Stimulated activated CD8-positive, alpha-beta memory T cell treated with anti-CD3 and anti-CD28 coated beads, Interleukin-7, amount 100 ng/mL, for 1 hour (primary cell): ENCODE measurements at places on chromosomes 2 and 18.

- DNase-seq: no peak
These were observed 75.7 kb downstream of the VAPA start for GRCh38 chr18:9989481-9989880.

GRCh38 chr18:50961974-50962373, 5.9 kb upstream of the ELAC1 start:
- DNase-seq: no peak

GRCh38 chr2:97688062-97688827, 18.7 kb downstream of the C2orf92 start:
- DNase-seq: no peak

- no peak for DNase-seq
These were observed 375.5 kb downstream of the PARD3B start for GRCh38 chr2:204920776-204921175.

GRCh38 chr2:109379507-109379906, 234.3 kb downstream of the SEPTIN10 start:
- DNase-seq: no peak

- no peak for DNase-seq
These were observed 40.1 kb upstream of the PTH2R start for GRCh38 chr2:208366215-208367127.

DNA sequence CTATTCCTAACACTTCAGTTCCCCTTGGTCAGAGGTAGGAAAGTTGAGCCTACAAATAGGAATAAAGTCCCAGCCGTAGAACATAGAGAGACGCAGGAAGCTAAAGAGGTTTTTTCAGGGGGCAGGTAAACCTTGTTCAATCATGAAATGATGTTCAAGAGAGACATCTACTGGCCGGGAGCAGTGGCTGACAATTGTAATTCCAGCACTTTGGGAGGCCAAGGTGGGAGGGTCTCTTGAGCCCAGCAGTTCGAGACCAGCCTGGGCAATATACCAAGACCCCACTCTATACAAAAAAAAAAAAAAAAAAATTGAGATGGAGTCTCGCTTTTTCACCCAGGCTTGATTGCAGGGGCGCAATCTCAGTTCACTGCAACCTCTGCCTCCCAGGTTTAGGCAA, 66.7 kb upstream of the DNAJC10 start:
- no peak for DNase-seq

GRCh38 chr2:30265052-30266015, 34.0 kb downstream of the LBH start:
- DNase-seq: no peak

GRCh38 chr18:26503382-26503781, 45.0 kb downstream of the KCTD1 start:
- no peak for DNase-seq

- DNase-seq: no peak
These were observed 69.2 kb downstream of the RNF144A start for GRCh38 chr2:6986301-6986911.

- DNase-seq: no peak
These were observed 153.6 kb downstream of the FAM210A start for GRCh38 chr18:13572721-13573120.

GRCh38 chr2:225104321-225104720, 62.1 kb upstream of the DOCK10 start:
- no peak for DNase-seq

DNA sequence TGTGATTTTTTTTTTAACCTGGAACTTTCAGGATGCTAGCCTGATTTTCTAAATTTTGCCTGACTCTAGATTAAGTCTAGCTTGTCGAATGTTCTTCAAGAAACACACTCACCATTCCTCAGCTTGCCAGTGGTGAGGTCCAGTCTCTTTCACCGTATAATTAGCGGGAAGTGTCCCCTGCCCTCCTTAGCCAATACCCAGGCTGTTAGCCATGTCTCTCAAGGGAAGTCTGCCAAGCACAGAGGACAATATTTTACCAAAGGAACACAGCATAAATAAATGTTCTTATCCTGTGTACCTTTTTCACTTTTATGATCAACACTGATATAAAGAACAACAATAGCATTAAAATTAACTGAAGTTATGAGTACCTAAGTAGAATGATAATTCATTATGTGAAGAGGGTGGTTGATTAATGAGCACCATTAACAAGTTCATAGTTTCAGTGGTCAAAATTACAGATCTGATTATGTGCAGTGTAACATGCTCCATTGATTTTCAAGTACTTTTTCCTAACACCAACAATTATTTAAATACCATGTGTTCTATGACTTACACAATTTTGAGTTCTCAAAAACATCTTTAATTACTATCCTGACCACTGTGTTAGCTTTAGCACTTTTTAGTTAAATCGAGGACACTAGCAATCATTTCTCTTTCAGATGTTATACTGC, 445.8 kb upstream of the RAB12 start:
- DNase-seq: no peak

DNA sequence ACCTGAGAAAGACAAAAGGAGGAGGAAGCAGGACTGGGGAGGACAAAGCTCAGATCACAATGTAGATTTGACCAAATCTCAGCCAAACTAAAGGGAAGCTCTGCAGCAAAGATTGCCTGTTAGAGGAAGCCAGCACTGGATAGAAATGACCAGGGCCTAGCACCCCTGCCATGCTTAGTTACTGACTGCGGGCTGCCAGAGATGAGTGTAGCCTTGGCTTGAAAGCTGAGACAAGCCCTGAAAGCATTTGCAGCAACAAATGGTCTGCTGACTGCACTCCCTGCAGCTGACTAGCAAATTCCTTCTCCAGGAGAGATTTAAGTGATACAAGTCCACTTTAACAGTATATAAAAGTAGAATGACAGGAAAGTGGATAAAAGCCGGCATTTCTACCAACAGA, 140.9 kb upstream of the CRIM1 start:
- no peak for DNase-seq

DNA sequence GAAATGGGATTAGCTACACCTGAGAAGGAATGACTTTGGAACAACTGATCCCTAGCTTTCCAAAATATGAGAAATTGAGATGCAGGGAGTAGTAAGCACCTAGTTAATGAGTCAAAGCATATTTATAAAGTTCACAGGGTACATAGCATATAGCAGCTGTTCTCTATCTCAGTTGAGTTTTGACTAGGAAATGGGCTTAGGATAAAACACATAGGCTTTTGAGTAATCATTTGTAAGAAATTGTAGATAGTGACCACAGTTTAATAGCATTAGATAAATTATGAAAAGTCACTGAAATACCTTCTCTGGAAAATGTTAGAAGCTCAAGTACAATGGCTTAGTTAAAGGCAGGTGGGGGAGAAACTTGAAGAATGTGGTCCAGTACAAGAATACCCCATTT, 444.7 kb upstream of the TNP1 start:
- no peak for DNase-seq

DNA sequence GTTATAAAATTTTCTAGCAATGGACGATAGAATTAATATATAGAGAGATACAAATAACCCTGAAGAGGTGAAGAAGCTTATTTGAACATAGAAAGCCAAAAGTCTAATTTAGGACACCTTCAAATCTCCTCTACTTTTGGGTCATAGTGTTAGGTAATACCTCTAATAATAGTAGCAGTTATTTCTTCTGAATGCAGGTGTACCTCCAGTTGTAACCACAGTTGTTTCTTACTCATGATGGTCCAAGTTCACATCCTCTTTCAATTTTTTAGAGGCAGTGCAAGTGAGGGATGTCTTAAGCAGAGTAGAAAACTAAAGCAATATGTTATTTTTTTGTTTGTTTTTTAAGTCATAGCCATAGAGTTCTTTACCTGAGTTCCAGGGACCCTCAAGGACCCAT, 429.5 kb downstream of the CCDC85A start:
- no peak for DNase-seq

DNA sequence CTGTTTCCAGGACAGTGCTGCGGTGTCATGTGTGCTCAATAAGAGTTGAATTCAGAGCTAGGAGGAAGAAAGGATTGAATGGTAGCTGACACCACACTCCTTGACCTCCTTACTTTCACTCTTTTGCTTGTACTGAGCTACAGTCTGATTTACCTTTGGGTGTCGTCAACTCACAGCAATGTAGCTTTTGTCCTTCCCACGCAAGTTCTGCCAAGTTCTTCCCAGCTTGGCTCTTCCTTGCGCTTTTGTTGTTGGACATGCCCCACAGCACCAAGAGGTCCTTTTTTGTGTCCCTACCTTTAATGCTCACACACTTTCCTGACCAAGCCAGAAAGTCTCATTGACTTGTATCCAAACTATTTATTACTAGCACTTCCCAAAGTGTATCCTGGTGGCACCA, 38.3 kb upstream of the ITGB6 start:
- DNase-seq: no peak

- DNase-seq: no peak
These were observed 1133.3 kb upstream of the PIK3C3 start for GRCh38 chr18:40821596-40822243.

GRCh38 chr2:174965992-174966744, 39.0 kb downstream of the CHN1 start:
- DNase-seq: no peak

GRCh38 chr18:47391665-47392064, 140.2 kb upstream of the SKOR2 start:
- no peak for DNase-seq

- no peak for DNase-seq
These were observed 17.8 kb downstream of the SETBP1 start for GRCh38 chr18:44698518-44698917.

- DNase-seq: no peak
These were observed 9.7 kb upstream of the ATP6V1B1 start for GRCh38 chr2:70926042-70926441.

DNA sequence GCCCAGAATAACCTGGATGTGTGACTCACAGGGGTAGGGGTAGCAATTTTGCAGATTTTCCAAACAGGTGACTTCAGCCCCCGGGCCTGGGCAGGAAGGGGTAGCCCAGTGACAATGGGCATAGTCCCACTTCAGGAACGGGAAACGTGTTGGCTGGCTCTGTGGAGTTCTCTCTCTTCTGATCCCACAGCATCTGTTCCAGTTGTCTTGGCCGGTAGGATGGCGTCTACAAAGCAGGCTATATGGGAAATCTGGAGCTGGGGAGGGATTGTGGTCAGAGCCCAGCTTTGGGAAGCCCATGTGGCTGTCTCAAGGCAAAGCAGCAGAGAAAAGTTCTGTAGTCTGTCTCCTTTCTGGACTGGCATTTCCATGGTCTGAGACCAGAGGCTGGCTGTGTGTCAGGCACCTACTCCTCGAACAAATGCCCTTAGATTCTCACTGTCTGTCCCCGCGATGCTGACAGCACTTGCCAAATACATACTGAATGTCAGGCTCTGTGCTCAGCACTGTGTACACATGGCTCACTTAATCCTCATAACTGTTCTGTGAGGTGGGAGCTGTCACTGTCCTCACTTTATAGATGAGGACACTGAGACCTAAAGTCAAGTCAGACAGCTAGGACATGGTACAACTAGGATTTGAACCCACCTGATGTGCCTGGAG, 17.9 kb upstream of the TMEM214 start:
- DNase-seq: no peak

DNA sequence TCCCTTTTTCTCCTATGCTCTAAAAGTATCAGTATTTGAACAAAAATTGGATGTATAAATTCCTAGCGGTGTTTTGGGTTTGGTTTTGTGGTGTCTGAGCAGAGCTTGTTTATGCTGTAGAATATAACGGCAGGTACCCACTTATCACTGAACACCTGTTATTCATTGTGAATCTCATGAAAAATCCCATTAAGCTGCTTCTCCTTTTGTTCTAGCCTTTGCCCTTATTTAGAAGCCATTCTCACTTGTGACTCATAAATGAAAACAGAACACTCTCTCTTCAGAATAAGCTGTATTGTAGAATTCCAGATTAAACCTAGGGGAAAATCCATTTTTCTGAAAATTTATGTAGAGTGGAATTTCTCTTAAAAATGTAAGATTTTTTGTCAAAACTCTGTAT, 104.0 kb downstream of the PRPF40A start:
- DNase-seq: no peak

- DNase-seq: no peak
These were observed 149.5 kb downstream of the INO80D start for GRCh38 chr2:205936446-205936845.

GRCh38 chr2:170820757-170821530, 4.3 kb downstream of the GAD1 start:
- DNase-seq: no peak

DNA sequence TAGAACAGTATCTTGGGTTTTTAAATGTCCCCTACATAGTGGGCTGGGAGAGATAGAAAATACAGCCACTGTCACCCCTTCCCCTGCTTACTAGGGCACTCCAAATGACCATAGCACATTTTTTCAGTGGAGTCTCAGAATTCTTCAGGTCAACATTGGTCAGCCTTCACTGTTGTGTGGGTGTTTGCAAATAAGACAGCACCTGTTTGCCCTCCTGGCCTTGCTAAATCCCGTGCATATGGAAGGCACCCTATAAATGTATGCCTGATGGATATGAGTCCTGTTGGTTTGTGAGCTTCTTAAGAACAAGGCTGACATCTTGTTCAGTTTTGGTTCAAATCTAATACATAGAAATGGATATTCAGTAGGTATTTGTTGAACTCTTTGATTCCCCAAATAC, 12.5 kb downstream of the ITGA6 start:
- DNase-seq: no peak

GRCh38 chr2:189631849-189632248, 29.4 kb upstream of the ASNSD1 start:
- DNase-seq: no peak

- no peak for DNase-seq
These were observed 31.9 kb downstream of the EFEMP1 start for GRCh38 chr2:55891671-55892094.

DNA sequence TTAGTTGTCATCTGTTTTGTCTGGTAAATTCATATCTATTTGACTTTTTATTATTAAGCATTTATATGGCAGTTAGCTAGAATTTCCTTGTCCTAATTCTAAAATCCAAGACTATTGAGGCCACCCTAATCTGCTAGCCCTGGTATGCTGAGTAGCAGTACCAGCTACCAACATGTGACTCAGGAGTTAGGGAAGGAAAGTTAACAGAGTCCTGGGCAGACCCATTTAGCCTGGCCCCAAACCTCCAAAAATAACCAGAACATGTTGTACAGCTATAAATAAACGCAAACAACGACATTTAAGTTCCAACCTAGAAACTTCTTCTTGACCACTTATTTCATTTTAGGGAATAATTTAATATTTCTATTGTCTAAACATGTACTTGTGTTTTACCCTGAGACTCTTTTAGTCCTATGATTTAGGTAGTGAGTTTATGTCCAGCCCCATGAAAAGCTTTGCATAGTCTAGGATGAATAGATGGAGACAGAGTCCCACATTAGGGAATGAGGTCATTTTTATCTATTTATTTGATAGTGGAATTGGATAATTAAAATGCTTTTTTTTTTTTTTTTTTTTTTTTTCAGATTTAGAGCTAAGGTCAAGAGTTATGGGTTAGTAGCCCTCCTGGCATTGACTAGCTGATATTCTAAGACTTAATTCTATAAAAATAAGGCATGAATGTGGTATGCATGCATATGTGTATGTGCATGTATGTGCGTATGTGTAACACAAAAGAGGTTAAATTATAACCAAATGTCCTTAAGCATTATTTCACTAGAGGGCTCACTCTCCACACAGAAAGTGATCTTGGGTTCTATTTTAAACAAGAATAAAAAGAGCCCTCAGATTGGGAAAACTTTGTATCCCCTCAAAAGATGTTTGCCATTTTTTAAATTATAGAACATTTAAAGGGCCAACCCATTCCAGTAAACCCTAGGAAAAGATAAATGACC, 160.1 kb upstream of the MAPRE2 start:
- DNase-seq: no peak
